CD4-positive, alpha-beta T cell treated with Interleukin-17A for 4 hours (primary cell): ENCODE measurements at places on chromosomes 7 and 10.

DNA sequence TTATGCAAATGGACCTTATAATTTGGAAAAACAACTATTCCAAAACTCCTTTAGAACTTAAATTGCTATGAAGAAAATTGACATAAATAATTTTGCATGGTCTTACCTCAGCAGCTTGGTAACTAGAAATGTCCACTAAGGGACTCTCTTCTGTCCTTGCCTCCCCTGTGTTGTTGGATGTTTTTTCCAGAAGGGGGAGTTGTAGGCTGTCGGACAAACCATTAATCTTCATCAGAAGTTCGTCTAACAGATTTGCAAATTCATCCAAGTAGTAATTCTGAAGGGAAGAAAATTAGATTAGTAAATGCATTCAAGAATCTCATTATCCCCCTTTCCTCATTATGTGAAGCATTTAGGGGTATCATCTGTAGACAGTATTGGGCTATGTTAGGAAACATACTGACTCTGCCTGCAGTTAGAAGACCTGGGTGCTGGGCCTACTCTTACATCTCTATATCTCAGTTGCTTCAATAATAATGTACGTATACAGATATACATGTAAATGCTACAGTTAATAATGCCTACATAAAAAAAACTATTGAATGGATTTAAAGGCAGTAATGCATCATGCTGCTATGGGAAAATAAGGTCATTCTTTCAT, 155.6 kb downstream of the PKD1L1 start:
- DNase-seq = no peak

GRCh38 chr10:14508725-14509124, 178.0 kb upstream of the FRMD4A start:
- DNase-seq = no peak

- no peak for DNase-seq
Measured at GRCh38 chr7:155578016-155578415, 31.7 kb upstream of the CNPY1 start.

GRCh38 chr10:112758961-112759360, 191.1 kb upstream of the TCF7L2 start:
- no peak for DNase-seq

DNA sequence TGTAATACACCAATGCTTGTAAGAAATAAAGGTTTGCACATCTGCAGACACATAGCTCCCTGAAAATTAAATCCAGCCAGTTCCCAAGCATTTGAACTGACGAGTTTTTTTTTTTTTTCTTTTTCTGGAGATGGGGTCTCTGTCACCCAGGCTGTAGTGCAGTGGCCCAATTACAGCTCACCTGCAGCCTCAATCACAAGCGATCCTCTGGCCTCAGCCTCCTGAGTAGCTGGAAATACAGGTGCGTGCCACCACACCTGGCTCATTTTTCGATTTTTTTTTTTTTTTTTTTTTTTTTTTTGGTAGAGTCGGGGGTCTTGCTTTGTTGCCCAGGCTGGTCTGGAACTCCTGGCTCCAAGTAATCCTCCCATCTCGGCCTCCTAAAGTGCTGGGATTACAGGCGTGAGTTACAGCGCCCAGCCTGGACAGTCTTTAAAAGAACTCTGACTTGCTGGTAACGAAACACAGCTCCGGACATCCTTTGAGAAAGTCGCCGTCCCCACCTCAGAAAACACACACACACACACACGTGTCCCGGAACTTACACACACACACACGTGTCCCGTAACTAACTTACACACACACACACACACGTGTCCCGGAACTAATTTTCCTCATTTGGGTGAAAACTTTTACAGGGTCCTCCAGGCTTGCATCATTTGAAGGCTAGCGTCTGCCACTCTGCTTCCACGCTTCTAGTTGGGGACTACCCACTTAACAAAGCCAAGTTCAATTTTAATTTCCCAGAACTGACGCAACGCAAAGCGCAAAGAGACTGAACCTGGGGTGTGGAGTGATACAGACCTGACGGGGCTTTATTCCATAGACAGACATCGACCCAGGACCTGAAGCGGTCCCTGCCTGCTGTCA, 18.6 kb downstream of the OCM2 start:
- DNase-seq = peak; percentile 32

DNA sequence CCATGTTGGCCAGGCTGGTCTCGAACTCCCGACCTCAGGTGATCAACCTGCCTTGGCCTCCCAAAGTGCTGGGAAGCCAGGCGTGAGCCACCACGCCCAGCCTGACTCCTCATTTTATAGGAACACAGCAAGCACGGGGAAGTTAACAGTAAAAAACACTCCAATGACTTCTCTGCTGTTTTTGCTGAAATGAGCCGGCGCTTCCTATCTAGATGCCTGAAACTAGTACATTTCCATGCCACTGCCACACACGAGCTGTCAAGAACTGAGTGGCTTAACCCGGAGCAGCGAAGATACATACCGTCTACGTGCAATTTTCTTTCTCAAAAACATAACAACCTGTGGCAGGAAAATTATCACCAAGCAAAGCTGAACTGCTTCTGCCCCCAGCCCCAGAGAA, 16.8 kb downstream of the DAGLB start:
- DNase-seq = no peak

- DNase-seq = no peak
Measured at GRCh38 chr7:153935095-153935494, 117.1 kb upstream of the DPP6 start.

- no peak for DNase-seq
Measured at GRCh38 chr10:87054373-87055295, 34.5 kb downstream of the FAM25A start.

DNA sequence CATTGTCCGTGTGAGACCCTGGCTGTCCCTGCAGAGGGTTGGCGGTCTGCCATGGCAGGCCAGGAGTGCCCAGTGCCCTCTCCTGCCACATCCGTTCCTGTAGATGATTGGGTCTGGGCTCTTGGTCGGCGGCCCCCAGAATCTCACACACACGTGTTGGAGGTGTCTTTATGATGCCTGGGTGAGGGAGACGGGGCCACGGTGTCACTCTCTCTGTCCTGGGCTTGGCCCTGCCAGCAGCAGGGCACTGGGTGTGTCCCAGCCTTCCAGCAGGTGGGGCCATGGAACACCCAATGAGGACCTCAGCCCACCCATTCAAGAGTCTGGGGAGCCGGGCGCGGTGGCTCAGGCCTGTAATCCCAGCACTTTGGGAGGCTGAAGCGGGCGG, 30.2 kb downstream of the UNC5B start:
- DNase-seq = no peak

DNA sequence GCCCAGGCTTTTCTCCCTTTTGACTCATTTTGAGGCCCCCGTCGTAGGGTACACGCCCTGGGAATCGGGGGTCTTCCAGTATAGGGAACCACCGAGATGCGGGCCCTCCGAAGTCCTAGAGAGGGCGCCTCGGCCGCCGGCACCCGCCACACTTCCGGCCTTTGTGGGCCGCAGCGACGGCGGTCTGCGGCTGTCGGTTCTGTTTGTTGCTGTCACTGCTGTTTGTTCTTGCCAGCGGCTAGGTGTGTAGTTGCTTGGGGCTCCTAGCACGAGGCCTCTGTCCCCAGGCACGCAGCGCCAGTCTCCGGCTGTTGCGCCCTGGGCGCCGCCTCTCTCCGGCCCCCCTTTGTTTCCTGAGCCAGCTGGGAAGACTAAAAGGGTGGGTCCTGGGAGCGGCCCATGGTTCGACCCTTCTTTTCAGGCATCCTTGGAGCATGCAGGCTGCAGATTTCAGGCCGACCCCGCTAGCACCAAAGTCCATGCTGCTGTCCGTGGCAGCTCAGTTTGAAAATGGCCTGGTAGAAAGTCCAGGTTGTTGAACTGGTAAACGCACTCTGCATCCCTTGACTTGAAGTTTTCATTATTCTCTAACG, 17.8 kb upstream of the ZKSCAN1 start:
- peak; percentile 80 for DNase-seq
